ENCODE measurements at places on chromosomes 7 and 10.

GRCh38 chr7:74032191-74032490 lies 4.2 kb downstream of the ELN start:
- peak; percentile 88 for DNase-seq

DNA sequence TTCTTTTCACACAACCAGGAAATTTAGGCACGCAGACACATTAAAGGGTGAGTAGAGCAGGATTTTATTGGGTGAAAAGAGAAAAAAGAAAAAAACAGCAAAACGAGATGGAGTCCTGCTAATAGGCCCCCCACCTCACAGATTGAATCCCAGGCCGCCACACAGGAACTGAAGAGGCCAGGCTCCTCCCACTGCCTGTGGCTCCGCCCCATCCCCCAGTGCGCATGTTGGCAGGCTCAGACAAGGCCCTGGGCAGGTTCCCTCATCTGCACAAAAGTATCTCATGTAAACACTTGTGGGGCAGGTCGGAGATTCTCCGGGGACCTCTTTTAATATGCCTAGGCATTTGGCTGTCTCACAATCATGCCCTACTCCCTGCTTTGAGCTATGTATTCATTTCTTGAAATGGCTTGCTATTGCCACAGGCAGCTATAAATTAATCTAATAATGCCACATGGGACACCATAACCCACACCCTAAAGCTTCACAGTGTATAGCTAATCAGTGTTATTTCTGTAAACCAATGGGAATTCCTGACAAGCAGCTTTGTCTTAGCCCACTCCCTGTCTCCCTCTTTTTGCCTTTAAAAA lies 76.2 kb upstream of the KIF5B start:
- DNase-seq: no peak

GRCh38 chr7:25726170-25726780 lies 425.7 kb upstream of the NFE2L3 start:
- DNase-seq: no peak

DNA sequence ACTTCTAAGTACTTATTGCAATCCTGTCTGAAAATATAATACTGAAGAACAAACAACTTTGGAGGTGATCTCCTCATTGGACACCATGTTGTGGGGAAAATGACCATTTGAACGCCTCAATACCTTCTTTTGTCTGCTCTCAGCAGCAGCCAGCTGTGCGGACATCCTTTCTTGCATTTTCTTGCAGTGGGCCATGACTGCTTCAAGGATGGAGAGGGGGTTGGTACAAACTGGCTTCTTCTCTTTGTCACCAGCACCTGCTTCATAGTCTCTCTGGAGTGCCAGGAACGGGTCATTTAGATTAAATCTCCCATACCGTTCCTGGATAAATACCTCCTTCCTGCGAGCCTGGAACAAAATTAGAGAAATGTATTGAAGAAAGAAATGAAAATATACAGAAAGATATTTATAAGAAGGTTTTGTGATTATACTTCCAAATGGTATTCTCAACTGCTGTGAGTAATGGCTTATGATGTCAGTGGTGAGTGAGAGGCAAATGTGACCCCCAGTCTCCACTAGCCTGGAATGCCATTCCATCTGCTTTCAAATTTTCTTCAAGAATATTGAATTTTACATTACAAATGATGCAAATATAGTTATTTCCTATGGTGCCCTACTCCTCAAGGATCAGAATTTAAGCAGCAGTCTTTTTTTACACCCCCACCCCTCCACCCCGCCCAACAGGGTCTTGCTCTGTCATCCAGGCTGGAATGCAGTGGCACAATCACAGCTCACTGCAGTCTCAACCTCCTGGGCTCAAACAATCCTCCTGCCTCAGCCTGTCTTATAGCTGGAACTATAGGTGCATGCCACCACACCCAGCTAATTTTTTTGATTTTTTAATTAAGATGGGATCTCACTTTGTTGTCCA lies 62.4 kb downstream of the CTTNBP2 start:
- DNase-seq: peak; percentile 7

GRCh38 chr7:120404042-120404441 lies 131.1 kb downstream of the KCND2 start:
- DNase-seq: no peak
